ENCODE measurements at places on chromosomes 11 and 22.

- peak; percentile 97 for DNase-seq
Observed at GRCh38 chr11:8328848-8329330, 65.2 kb upstream of the LMO1 start.

GRCh38 chr22:26450453-26451185, 21.6 kb downstream of the ASPHD2 start:
- no peak for DNase-seq

- no peak for DNase-seq
Observed at GRCh38 chr11:1502954-1503707, 16.6 kb upstream of the MOB2 start.

DNA sequence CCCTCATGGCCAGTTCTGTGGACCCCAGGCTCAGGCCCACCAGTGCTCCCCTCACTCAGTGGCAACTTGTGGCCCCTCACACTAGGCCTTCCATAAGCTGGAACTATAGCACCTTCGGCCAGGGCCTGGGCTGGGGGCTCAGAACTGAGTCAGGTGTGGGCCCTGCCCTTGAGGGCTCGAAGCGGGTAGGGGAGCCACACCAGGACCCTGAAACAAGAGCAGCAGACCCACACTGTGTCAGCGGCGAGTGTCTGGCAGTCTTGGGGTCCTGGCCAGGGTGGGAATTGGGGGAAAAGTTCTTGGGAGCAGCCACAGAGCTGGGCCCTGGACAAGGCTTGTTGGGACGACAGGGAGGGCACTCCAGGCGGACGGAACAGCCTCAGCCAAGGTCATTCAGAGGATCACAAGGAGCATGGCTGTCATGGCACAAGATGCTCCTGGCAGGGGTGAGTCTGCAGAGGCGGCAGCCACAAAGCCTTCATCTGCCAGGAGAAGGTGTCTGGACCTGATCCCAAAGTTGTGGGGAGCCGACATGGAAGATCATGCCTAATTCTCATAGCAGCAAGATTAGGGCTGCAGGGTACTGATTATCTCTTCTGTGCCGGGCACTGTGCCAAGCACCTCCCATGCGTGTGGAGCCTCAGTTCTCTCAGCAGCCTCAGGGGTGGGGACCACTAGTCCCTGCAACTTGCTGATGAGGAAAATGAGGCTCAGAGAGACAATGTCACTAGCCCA, 50.7 kb downstream of the SHISAL1 start:
- no peak for DNase-seq

DNA sequence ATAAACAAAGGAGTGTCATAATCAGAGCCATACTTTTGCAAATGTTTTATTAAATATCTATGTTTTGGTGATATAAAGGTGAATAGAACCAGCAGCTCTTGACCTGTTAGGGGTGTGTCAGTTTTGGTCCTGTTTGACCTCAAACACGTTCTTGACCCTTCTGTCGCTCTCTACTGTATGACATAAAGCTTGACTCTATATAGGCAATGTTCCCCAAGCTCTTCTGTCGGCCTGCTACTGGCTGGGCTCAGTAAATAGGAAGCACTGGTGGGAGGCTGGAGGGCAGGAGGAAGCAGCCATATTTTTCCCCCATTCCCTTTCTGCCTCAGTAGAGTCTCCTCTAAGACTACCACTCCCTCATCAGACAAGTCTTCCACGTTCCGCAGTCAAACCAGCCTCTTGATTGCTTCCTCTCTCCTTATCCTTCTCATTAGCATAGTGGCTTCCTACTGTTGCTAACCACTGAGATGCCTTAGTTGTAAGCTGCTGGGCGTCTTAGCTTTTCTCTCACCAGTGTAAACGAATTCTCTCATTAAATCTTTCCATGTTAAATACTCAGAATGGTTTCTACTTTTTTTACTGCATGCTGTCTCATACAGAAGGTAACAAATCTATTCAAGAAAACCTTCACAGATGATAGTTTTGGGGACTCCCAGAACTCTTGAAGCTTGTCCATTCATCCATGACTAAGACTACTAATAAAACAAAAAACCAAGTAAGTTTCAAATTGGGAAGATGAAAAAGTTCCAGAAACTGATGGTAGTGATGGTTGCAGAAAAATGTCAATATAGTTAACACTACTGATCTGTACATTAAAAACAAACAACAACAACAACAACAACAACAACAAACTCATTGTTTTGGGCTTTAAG, 3.3 kb downstream of the NPAT start:
- no peak for DNase-seq

DNA sequence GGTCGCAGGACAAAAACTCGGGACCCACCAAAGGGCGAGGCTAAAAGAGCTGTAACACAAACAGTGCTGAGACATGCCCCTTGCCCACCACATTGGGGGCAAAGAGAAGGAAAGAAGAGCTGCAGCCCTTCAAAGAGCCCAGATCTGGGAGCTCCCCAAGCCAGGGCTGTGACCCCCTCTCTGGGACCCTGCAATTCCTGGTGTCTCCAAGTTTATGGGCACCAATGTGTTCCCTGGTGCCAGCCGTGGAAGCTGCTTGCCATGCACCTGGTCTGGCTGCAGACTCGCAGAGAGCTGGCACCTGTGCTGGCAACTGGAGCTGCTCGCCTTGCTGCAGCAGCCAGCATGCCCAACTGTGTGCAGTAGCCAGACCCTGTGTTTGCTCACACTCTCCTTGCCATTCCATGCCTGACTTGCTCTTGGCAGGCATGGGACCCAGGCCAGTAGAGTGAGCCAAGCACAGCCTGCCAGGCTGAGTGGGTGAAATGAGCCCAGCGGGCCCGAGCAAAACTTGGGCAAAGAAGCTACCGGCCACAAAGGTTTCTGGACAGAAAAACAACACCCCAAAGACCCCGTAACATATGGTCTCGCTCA, 16.0 kb downstream of the RRP8 start:
- no peak for DNase-seq

DNA sequence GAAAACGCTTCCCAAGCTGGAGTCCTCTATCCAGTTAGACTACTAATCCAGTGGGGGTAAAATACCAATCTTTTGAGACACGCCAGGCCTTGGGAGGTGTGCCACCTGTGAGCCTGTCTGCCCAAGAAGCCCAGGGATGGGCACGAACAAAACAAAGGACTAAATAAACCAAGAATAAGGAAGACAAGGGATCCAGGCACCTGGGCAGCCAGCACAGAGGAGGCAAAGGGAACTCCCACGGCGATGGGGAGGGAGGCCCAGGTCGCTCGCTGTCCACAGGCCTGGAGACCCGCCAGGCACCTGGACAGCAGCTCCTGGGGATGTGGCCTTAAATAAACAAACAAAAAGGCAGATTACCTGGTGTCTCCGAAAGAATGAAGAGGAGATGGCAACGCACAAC, 31.4 kb downstream of the LRFN4 start:
- no peak for DNase-seq

GRCh38 chr11:23729088-23729487, 767.8 kb upstream of the LUZP2 start:
- DNase-seq: no peak

- no peak for DNase-seq
Observed at GRCh38 chr22:27378995-27379394, 422.6 kb downstream of the MN1 start.

- DNase-seq: no peak
Observed at GRCh38 chr11:64062185-64063039, 26.7 kb downstream of the FLRT1 start.

- no peak for DNase-seq
Observed at GRCh38 chr11:88377646-88378045, 40.1 kb upstream of the CTSC start.

DNA sequence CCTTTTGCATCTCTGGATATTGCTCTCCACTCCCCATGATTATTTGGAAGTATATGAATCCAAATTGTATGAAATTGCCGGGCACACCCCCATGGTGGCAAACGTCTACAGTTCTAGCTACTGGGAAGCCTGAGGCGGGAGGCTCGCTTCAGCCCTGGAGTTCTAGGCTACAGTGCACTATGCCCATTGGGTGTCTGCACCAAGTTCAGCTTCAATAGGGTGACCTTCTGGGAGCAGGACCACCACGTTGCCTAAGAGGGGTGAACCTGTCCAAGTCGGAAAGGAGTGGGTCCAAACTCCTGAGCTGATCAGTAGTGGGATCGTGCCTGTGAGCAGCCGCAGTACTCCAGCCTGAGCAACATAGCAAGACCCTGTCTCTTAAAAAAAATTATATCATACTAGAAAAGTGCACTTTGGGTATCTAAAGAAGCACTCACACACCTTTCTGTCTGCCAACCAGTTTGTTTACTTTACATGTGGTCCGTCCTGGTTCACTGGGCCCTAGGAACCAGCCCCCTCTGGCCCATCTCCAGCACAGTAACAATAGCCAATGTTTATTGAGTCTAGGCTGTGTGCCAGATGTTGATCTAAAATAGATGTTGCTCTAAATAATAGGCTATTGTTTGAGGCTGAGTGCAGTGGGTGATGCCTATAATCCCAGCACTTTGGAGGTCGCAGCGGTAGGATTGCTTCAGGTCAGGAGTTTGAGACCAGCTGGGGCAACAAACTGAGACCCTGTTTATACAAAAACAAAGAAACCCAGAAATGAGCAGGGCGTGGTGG, 16.4 kb upstream of the KAT5 start:
- no peak for DNase-seq

GRCh38 chr22:38418589-38418988, 36.4 kb downstream of the KCNJ4 start:
- DNase-seq: no peak

DNA sequence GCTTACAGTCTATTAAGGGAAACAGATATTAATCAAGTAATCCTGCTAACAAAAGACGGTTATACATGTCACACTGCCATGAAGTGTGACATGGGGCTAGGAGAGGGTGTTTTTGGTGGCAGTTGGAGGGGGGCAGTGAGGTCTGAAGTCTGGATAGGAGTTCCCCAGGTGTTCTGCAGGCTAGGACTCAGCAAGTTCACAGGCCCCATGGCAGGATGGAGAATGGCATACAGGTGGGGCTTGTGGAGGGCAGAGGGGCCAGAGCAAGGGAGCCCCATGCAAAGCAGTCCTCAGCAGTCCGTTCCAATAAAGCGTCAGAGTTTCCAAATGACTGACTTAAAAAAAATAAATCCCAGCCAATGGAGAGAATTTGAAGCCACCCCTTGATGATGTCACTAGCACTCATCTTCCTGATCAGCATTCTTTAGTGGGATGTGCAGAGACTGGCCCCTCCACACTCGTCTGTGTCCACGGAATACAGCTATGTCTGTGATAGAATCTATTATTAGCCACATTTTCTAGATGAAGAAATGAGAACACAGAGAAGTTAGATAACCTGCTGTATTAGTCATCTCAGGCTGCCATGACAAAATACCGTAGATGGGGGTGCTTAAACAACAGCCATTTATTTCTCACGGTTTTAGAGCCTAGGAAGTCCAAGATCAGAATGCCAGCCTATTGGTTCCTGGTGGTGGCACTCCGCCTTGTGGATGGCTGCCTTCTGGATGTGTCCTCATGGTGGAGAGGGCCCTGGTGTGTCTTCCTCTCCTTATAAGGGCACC, 32.6 kb downstream of the PRDM11 start:
- no peak for DNase-seq

DNA sequence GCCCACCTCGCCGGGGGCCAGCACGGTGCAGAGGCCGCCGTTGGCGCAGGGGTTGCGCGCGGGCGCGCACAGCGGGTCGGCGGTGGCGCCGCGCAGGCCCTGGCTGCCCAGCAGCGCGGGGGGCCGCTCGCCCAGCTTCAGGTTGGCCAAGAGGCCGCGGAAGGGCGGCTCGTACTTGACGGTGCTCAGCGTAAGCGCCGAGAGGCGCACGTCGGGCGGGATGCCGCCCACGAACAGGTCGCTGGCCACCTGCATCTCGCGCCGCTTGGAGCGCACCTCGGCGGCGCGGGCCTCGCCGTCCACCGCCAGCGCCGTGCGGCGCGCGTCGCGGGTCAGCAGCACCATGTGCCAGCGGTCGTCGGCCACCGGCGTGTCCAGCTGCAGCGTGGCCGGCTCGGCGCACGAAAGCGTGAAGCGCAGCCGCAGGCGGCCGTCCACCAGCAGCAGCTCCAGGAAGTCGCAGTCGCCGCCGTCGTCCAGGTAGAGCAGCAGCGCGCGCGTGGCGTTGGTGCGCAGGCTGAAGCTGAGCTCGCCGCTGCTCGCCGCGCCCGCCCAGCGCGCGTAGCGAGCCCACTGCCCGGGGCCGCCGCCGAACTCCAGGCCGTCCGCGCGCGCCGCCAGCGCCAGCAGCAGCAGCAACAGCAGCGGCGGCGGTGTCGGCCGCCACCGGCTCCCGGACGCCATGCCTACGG, 9.8 kb downstream of the NRXN2 start:
- no peak for DNase-seq

- DNase-seq: no peak
Observed at GRCh38 chr11:27119396-27119795, 78.8 kb downstream of the BBOX1 start.

DNA sequence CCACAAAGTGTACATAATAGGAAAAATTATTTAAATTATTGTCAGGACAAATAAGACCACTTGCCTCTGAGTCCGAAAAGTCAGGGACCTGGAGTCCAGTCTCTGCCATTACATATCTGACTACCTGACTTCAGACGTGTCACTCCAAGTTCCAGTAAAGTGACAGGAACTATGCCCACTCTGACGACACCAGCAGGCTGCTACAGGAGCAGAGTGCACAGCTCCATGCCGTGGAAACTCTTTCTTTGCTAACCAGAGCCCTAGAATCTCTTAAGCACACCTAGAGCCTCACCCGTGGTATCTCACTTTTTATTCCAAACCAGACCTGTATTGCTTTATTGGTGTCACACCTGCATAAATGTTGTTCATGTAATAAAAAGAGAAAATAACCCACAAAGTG, 93.7 kb downstream of the PLEKHA7 start:
- DNase-seq: no peak

GRCh38 chr11:8501836-8502235, 92.2 kb downstream of the STK33 start:
- no peak for DNase-seq

- no peak for DNase-seq
Observed at GRCh38 chr22:44677871-44678555, 24.0 kb upstream of the PRR5 start.

DNA sequence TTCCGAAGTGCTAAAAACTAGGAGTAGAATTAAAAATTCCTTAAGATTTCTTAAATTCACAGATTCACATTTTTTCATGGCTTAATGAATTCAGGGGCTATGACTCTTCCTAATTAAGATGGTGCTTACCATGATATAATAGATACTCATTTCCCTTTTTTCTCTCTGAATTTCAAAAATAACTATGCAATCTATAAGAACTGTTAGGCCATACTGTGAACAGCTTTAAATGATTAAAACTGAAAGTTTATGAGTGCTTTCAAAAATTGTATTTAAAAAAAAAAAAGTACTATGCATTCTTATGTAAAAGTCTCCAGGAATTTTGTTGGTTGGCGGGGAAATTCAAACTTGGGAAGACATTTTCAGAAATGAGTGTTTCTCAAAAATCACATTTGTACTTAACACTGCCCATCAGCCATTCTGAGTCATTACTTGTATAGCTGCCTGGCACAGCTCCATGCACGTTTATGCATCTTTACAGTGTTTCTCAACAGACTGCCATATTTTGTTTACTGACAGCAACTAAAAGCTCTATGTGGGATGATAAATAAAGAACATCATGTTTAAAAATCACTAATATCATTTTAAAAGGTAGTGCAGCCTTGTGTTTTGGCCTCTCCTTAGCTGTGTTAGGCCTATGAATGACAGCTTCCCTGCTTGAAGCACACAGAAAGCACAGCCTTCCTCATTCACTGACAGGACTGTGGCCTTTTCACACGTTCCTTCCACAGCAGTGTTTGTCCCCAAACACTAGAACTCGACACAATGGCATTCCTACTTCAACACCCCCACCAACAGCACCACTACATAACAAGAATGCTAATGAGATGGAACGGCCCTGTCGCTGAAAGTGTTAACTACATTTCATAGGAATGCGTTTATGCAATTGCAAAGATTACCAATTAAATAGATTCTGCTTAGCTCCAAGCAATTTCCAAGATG, 131.4 kb downstream of the DCDC1 start:
- no peak for DNase-seq

Data from inflammatory macrophage treated with lipopolysaccharide for 1 hour (primary cell).